ENCODE measurements at places on chromosomes 4 and X.

GRCh38 chr4:153731239-153731638, 28.6 kb downstream of the RNF175 start:
- no peak overlapping the region for H3K27ac ChIP-seq
- H3K4me1 ChIP-seq = no peaks in the 10 kb centered on the region
- H3K27me3 ChIP-seq = no peaks in the 10 kb centered on the region
- H3K4me3 ChIP-seq = no peak overlapping the region

DNA sequence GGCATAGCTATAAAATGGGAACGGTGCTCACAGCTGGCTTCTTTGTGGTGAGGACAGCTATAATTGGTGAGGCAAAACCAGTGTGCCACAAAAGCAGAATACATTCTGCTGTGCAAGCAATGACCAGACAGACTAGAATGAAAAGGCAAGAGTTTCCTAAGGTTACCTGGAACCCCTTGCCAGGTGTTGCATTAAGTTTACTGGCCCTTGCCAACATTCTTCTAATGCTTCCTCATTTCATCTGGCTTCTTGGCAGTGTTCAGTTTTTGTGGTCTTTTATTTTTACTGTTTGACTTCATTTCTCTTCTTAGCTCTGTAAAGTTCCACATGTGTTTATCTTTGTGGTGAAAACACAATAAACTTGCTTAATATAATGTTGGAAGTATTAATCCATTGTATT, 131.4 kb downstream of the PTTG2 start:
- no peak for DNase-seq
- no peak overlapping the region for H3K4me3 ChIP-seq
- peaks cover 2% of the 10 kb centered on the region for H3K36me3 ChIP-seq
- no peaks in the 10 kb centered on the region for H3K4me1 ChIP-seq
- H3K27ac ChIP-seq = no peak overlapping the region

DNA sequence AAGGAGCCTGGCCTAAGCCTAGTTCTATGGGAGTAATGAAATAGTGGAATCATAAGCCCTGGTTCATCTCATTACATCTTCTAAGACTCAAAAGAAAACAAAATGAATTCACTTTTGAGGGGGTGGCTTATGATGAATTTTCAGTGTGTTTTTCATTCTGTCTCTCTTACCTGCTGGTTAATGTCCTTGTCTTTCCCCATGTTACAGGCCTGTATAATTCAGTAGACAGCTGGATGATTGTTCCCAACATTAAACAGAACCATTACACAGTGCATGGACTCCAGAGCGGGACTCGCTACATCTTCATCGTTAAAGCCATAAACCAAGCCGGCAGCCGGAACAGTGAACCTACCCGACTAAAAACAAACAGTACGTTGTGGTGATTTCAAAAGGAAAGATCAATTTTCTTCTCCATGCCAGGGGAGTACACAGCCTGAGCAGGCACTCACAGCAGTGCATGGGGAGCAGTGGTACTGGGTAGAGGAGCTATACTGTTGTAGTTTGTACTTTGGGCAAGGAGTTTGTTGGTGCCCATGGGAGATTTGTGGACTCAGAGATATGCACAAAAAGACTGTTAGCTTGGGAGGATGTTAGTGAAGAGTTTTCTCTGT, 57.9 kb downstream of the TEX13B start:
- H3K27ac ChIP-seq = no peak overlapping the region
- no peak overlapping the region for H3K4me3 ChIP-seq
- H3K36me3 ChIP-seq = peaks cover 54% of the 10 kb centered on the region

GRCh38 chr4:156889616-156890594, 81.7 kb downstream of the PDGFC start:
- H3K4me1 ChIP-seq = no peaks in the 10 kb centered on the region
- no peak overlapping the region for H3K4me3 ChIP-seq
- peak; percentile 39 for DNase-seq
- H3K27ac ChIP-seq = no peak overlapping the region
- H3K36me3 ChIP-seq = no peaks in the 10 kb centered on the region
- no peaks in the 10 kb centered on the region for H3K27me3 ChIP-seq

- no peak overlapping the region for H3K27ac ChIP-seq
- H3K36me3 ChIP-seq = no peaks in the 10 kb centered on the region
- no peaks in the 10 kb centered on the region for H3K27me3 ChIP-seq
- H3K4me3 ChIP-seq = no peak overlapping the region
- H3K4me1 ChIP-seq = no peaks in the 10 kb centered on the region
Observed at GRCh38 chr4:31918891-31919290, 1198.7 kb downstream of the PCDH7 start.

- H3K4me3 ChIP-seq = no peak overlapping the region
- no peak for DNase-seq
- no peaks in the 10 kb centered on the region for H3K27me3 ChIP-seq
Observed at GRCh38 chrX:26376037-26376708, 160.2 kb downstream of the MAGEB5 start.

GRCh38 chr4:123234955-123235354, 161.6 kb upstream of the SPRY1 start:
- DNase-seq = no peak
- no peaks in the 10 kb centered on the region for H3K36me3 ChIP-seq
- no peak overlapping the region for H3K27ac ChIP-seq
- H3K4me1 ChIP-seq = no peaks in the 10 kb centered on the region
- no peak overlapping the region for H3K4me3 ChIP-seq

DNA sequence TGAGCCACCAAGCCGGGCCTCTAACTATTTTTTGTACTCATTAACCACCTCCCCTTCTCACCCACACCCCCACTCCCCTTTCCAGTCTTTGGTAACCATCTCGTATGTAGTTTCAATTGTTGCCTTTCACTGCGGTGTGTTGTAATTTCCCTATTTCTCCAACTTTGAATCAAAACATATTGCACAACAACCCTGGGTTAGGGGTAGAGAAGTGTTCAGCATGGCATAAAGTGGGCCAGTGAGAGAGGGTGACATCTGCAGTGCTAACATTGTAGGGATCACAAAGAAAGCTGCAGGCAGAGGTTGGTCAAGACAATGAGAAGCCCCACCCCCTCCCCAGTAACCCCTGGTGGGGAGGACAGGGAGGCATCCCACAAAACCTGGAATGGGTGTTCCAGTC, 92.7 kb downstream of the SPATA18 start:
- H3K36me3 ChIP-seq = no peaks in the 10 kb centered on the region
- DNase-seq = no peak
- no peak overlapping the region for H3K4me3 ChIP-seq
- no peaks in the 10 kb centered on the region for H3K27me3 ChIP-seq
- H3K27ac ChIP-seq = no peak overlapping the region

DNA sequence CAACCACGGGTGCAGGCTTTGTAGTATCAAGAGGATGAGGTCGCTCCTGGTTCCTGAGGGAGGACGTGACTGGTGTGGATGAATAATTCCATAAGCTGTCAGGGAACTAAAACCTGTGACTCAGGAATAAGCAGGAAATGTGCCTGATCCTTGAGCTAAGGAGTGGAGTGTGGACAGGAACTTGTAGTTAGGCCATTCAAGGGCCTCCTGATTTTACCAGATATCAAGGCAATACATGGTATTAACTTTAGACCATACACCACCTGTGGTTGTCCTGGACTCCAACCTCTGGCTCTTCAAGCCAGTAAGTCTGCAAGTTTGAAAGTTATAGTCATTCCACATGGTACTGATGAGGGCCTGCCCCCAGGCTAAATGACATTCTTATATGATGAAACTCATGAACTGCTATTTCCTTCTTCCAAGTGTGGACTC, 12.1 kb upstream of the ING2 start:
- H3K4me1 ChIP-seq = no peaks in the 10 kb centered on the region
- H3K27ac ChIP-seq = no peak overlapping the region
- H3K4me3 ChIP-seq = no peak overlapping the region
- no peak for DNase-seq

- DNase-seq = no peak
- H3K4me1 ChIP-seq = no peaks in the 10 kb centered on the region
- no peaks in the 10 kb centered on the region for H3K36me3 ChIP-seq
- no peak overlapping the region for H3K4me3 ChIP-seq
- no peak overlapping the region for H3K27ac ChIP-seq
Observed at GRCh38 chr4:137206781-137207180, 325.5 kb downstream of the PCDH18 start.

DNA sequence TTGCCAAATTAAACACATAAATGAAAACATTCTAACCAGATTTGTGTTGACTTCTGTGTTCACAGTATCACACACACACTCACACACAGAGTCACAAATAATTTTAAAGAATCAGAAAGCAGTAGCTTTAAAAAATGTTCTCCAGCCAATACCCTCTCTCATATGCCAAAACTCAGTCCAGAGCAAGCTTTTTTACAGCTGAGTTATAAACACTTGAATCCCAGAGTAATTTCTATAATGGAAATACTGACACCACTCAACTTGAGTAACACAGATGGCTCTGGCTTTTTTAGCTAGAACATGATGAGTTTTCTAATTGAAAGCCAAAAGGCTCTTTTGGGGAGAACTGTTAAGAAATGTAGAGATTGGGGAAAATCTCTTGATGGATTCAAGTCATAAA, 100.8 kb downstream of the DOCK11 start:
- H3K27me3 ChIP-seq = no peaks in the 10 kb centered on the region
- H3K4me3 ChIP-seq = no peak overlapping the region
- H3K4me1 ChIP-seq = no peaks in the 10 kb centered on the region
- DNase-seq = no peak
- no peak overlapping the region for H3K27ac ChIP-seq

DNA sequence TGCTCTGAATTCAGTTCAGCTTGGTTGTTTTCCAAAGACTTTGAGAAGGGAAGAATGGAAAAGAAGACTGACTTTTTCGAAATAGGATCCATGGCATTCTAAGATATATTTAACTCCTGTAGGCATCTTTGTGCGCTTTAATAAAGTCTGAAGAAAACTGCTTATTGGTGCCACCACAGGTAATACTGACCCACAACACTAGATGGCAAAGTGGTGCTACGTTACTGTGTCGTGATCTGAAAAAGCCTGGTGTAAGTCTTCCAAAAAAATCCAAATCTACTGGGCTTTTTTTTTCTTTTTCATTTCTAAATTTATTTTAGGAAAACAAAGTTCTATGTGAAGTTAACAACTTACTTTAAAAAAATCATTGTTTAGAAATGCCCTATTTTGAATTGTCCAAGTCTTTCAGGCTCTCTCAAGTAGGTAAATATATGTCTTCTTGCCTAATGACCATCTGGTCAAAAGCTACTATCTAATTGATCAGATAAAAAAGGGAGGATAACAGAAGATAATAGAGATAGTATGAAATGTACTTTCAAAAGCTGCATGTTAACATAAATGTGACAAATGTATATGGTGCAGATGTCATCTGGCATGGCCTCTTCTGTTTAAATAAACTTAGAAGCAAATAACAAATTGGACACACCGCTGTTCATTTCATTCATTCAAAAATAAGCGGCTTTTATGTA, 47.0 kb upstream of the MID1IP1 start:
- H3K27me3 ChIP-seq = no peaks in the 10 kb centered on the region
- H3K27ac ChIP-seq = no peak overlapping the region
- H3K4me1 ChIP-seq = no peaks in the 10 kb centered on the region

GRCh38 chr4:113162089-113162488, 112.6 kb downstream of the ANK2 start:
- no peak for DNase-seq
- peaks cover 17% of the 10 kb centered on the region for H3K4me1 ChIP-seq
- H3K4me3 ChIP-seq = no peak overlapping the region
- no peaks in the 10 kb centered on the region for H3K36me3 ChIP-seq
- peak overlapping the region; percentile 44 for H3K27ac ChIP-seq

GRCh38 chr4:27921231-27921630, 1060.6 kb downstream of the STIM2 start:
- H3K4me3 ChIP-seq = no peak overlapping the region
- H3K36me3 ChIP-seq = no peaks in the 10 kb centered on the region
- no peak for DNase-seq
- no peaks in the 10 kb centered on the region for H3K27me3 ChIP-seq
- H3K27ac ChIP-seq = no peak overlapping the region
- H3K4me1 ChIP-seq = no peaks in the 10 kb centered on the region

- no peak overlapping the region for H3K4me3 ChIP-seq
- peaks cover 10% of the 10 kb centered on the region for H3K36me3 ChIP-seq
- H3K27ac ChIP-seq = no peak overlapping the region
- peak; percentile 28 for DNase-seq
- H3K4me1 ChIP-seq = no peaks in the 10 kb centered on the region
Observed at GRCh38 chrX:68717663-68718442, 70.4 kb downstream of the STARD8 start.

GRCh38 chr4:156101571-156101970, 147.9 kb upstream of the CTSO start:
- no peaks in the 10 kb centered on the region for H3K36me3 ChIP-seq
- no peak overlapping the region for H3K4me3 ChIP-seq
- no peaks in the 10 kb centered on the region for H3K27me3 ChIP-seq
- no peak for DNase-seq
- no peaks in the 10 kb centered on the region for H3K4me1 ChIP-seq

DNA sequence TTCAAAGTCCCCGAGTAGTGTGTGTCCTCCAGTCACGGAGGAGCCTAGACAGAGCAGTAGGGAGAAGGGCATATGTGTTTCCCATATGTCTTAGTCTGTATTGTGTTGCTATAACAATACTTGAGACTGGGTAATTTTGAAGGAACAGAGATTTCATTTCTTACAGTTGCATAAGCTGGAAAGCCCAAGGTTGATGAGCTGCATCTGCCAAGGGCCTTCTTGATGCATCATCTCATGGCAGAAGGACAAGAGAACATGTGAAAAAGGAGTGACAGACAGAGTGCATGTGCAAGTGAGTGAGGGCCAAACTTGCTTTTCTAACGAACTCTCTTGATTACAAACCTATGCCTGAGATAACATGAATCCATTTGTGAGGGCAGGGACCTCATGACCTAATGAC, 243.4 kb downstream of the ARHGAP10 start:
- no peak for DNase-seq
- no peaks in the 10 kb centered on the region for H3K27me3 ChIP-seq
- H3K4me1 ChIP-seq = peaks cover 18% of the 10 kb centered on the region
- no peaks in the 10 kb centered on the region for H3K36me3 ChIP-seq

- H3K27ac ChIP-seq = no peak overlapping the region
- no peaks in the 10 kb centered on the region for H3K4me1 ChIP-seq
- no peaks in the 10 kb centered on the region for H3K36me3 ChIP-seq
- H3K27me3 ChIP-seq = no peaks in the 10 kb centered on the region
- DNase-seq = no peak
Observed at GRCh38 chrX:133676344-133677122, 261.2 kb upstream of the GPC4 start.

- no peaks in the 10 kb centered on the region for H3K36me3 ChIP-seq
- H3K27me3 ChIP-seq = no peaks in the 10 kb centered on the region
- peak overlapping the region; percentile 90 for H3K4me3 ChIP-seq
- H3K4me1 ChIP-seq = peaks cover 5% of the 10 kb centered on the region
- H3K27ac ChIP-seq = no peak overlapping the region
- DNase-seq = no peak
Observed at GRCh38 chr4:84583876-84584380, 1.0 kb downstream of the CDS1 start.

GRCh38 chr4:26713563-26714151, 129.8 kb downstream of the TBC1D19 start:
- no peak for DNase-seq
- no peaks in the 10 kb centered on the region for H3K4me1 ChIP-seq
- no peaks in the 10 kb centered on the region for H3K27me3 ChIP-seq
- no peak overlapping the region for H3K4me3 ChIP-seq
- no peak overlapping the region for H3K27ac ChIP-seq
- H3K36me3 ChIP-seq = no peaks in the 10 kb centered on the region

- no peak overlapping the region for H3K4me3 ChIP-seq
- no peaks in the 10 kb centered on the region for H3K27me3 ChIP-seq
- no peaks in the 10 kb centered on the region for H3K4me1 ChIP-seq
- H3K27ac ChIP-seq = no peak overlapping the region
- no peak for DNase-seq
- H3K36me3 ChIP-seq = no peaks in the 10 kb centered on the region
Observed at GRCh38 chrX:145848857-145849256, 31.2 kb downstream of the SLITRK2 start.
